ENCODE measurements at places on chromosomes 2 and 18. TPM values are rescaled to one million over a fixed set of nuclear protein-coding genes. Genes with fewer than 3 reads are reported as not detected.

GRCh38 chr2:66021296-66021695 is 413.6 kb upstream of the MEIS1 start:
- DNase-seq: no peak

DNA sequence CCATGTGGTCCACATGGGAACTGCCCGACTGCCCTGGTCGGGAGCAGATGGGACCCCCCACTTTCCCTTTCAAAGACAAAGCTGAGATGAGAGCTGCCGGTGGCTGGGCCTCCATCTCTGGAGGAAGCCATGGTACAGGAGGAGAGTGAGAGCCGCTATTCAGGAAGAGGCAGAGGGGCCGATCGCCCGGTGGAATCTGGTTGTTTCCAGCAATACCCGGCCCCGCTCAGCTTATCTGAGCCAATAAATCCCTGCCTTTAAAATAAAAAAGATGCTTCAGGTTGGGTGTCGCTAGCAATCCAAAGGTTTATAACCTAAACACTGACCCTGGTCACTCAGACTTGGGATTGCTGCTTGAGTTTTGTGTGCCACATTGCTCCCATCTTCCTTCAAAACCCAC is 15.2 kb upstream of the B3GNT7 start:
- no peak for DNase-seq

- no peak for DNase-seq
Measured at GRCh38 chr2:11980809-11981208, 234.4 kb downstream of the LPIN1 start.

AAK1 gene
- total RNA-seq: 23.8 TPM

Data from dermis blood vessel endothelial cell (primary cell).